ENCODE measurements at places on chromosomes 5 and 9. TPM values are rescaled to one million over a fixed set of nuclear protein-coding genes. Genes with fewer than 3 reads are reported as not detected.

LRRC19 gene
- not detected for total RNA-seq

PCDHB15 gene
- total RNA-seq = not detected

TTC16 gene
- 5.3 TPM for total RNA-seq

TAF7 gene
- total RNA-seq = 56.7 TPM

RXRA gene
- total RNA-seq = 4.9 TPM

NR6A1 gene
- total RNA-seq = 4.0 TPM

PTPN3 gene
- 5.4 TPM for total RNA-seq

GPR151 gene
- not detected for total RNA-seq

F2RL1 gene
- total RNA-seq = 1.7 TPM

SPINK4 gene
- total RNA-seq = not detected

DMRT3 gene
- total RNA-seq = not detected

PPP2CA gene
- 176 TPM for total RNA-seq

KIAA1191 gene
- total RNA-seq = 59.0 TPM

COL15A1 gene
- total RNA-seq = 0.30 TPM

SCGB3A2 gene
- total RNA-seq = not detected

STPG3 gene
- total RNA-seq = 0.63 TPM

ARHGEF28 gene
- total RNA-seq = 0.30 TPM

SLC45A2 gene
- not detected for total RNA-seq

CENPK gene
- total RNA-seq = 70.5 TPM

MAML1 gene
- 26.9 TPM for total RNA-seq

DOCK2 gene
- total RNA-seq = 242 TPM

ORM2 gene
- total RNA-seq = not detected

PTAR1 gene
- total RNA-seq = 70.9 TPM

ACER2 gene
- 2.4 TPM for total RNA-seq

P4HA2 gene
- 3.2 TPM for total RNA-seq

PDE6A gene
- total RNA-seq = 0.05 TPM

STKLD1 gene
- total RNA-seq = 1.3 TPM

ERAP2 gene
- total RNA-seq = 133 TPM

KLF4 gene
- total RNA-seq = 1.7 TPM

WNT8A gene
- not detected for total RNA-seq

PHF24 gene
- total RNA-seq = 1.00 TPM

HRH2 gene
- total RNA-seq = 22.8 TPM

ADCY2 gene
- not detected for total RNA-seq

TCF7 gene
- 265 TPM for total RNA-seq

TAF11L10 gene
- not detected for total RNA-seq

PCDH12 gene
- 0.58 TPM for total RNA-seq

CERCAM gene
- 2.7 TPM for total RNA-seq

PCDHGB7 gene
- total RNA-seq = not detected

GCNT1 gene
- total RNA-seq = 9.7 TPM

Data from activated T-cell treated with anti-CD3 and anti-CD28 coated beads, Interleukin-2, amount 50 U/mL, for 72 hours (primary cell).